ENCODE measurements at places on chromosomes 5 and 9. TPM values are rescaled to one million over a fixed set of nuclear protein-coding genes. Genes with fewer than 3 reads are reported as not detected.

Gene DNAJC25
- total RNA-seq: 4.4 TPM

GRCh38 chr9:134307674-134308638, 18.3 kb upstream of the RXRA start:
- no peak for DNase-seq

DNA sequence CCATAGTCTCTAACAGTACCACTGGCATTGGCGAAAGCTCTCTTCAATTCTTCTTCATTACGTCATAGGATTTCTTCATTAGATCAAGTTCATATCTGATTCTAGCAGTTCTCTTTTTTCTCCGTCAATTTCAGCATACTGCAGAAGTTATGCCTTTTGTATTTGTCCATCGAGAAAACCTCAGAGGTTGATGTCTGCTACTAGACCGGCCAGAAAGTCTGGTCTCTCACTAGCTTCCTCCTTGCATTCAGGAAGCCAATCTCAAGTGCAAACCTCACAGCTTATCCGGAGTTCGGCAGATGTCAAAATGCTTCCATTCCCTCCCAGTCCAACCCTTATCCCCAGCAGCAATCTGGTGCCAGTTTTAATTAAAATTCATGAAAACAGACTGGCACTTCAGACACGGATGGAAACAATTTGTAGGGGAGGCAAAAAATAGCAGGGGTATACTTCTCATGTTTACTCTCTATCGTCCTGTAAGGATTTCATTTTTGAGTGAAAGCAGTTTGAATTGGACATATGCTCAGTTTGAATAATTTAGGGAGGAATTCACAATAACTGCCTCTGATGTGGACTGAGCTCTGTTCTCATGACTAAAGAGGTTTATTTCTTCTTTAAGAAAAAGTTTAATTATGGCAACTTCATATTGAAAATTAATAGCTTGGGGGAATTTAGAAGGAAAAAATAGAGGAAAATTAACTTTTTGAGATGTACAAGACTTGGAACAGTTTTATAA, 56.4 kb upstream of the TMC1 start:
- DNase-seq: no peak

DNA sequence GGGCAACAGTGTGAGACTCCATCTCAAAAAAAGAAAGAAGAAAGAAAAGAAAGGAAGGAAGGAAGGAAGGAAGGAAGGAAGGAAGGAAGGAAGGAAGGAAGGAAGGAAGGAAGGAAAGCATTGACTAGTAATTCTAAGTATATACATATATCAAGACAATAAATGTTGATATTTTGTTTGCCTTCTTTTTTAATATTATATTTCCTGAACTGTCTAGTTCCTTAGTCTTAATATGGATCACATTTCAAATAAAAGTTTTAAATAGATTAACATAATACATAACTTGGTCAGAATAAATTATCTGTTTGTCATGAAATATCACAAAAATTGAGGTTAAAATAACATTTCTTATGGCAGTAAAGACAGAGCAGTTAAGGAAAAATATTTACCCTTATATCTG, 1448.4 kb upstream of the C9orf72 start:
- no peak for DNase-seq

Data from activated naive CD4-positive, alpha-beta T cell treated with anti-CD3 and anti-CD28 coated beads, Interleukin-2, amount 50 U/mL, for 72 hours (primary cell).